Right ventricle myocardium inferior (tissue), 1 donor: ENCODE measurements at places on chromosomes 16 and 17. TPM values are rescaled to one million over a fixed set of nuclear protein-coding genes. Genes with fewer than 3 reads are reported as not detected.

Gene ENPP7
- not detected for total RNA-seq

GRCh38 chr16:22321340-22322001, 24.3 kb downstream of the POLR3E start:
- peak; percentile 83 for DNase-seq

GRCh38 chr17:596287-596686, 118.4 kb downstream of the VPS53 start:
- no peak for DNase-seq

- no peak for DNase-seq
Observed at GRCh38 chr16:77306075-77306474, 106.9 kb downstream of the SYCE1L start.

Gene OTOP2
- total RNA-seq: not detected

Gene PHOSPHO1
- 0.78 TPM for total RNA-seq

DNA sequence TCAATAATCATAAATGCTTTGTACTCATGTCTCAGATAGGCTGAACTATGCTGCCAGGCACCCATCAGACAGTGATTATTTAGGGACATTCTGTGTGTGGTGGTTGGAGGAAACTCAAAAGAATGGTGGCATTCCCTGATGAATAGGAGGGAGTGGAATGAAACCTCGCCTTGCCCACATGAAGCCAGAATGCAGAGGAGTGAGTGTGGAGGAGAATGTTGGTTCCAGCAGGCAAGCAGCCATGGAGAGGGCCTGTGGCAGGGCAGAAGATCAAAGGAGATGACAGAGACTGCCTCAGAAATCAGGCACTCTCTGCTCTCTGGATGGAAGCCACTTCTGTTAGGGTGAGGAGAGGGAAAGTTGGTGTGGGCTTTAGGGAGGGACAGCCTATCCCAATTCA, 22.5 kb downstream of the KCTD19 start:
- DNase-seq: no peak

- no peak for DNase-seq
Observed at GRCh38 chr16:1182950-1183907, 30.3 kb downstream of the CACNA1H start.

DNA sequence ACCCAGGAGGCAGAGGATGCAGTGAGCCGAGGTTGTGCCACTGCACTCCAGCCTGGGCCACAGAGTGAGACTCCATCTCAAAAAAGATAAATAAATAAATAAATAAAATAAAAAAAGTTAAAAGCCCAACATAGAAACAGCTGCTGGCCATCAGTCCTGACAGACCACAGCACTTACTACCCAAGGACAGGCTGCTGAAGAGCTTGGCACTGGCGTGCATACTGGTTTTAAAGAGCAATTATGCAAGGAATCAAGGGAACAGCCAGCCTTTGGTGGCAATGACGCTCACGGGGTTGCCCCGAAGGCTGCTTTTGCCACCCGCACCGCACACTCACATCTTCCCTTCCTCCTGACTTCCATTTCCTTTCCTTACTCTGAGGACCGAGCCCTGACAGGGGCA, 4.2 kb downstream of the PLD6 start:
- no peak for DNase-seq

DNA sequence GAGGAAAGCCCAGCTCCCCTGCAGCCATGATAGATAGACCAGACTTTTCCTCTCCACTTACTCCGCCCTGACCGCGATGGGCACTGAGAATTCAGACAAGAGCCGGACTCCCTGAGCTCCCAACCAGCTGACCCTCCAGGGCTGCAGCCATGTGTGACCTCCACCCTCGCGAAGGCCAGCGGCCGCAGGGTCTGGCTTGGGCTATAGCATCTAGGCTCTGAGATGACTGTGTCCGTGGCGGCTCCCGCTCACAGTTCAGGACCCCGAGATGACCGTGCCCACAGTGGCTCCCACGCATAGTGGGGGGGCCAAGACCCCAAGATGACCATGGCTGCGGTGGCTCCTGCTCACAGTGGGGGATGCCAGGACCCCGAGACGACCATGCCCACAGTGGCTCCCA, 18.0 kb downstream of the ZFPM1 start:
- no peak for DNase-seq
